ENCODE measurements at places on chromosomes 5 and 9.

DNA sequence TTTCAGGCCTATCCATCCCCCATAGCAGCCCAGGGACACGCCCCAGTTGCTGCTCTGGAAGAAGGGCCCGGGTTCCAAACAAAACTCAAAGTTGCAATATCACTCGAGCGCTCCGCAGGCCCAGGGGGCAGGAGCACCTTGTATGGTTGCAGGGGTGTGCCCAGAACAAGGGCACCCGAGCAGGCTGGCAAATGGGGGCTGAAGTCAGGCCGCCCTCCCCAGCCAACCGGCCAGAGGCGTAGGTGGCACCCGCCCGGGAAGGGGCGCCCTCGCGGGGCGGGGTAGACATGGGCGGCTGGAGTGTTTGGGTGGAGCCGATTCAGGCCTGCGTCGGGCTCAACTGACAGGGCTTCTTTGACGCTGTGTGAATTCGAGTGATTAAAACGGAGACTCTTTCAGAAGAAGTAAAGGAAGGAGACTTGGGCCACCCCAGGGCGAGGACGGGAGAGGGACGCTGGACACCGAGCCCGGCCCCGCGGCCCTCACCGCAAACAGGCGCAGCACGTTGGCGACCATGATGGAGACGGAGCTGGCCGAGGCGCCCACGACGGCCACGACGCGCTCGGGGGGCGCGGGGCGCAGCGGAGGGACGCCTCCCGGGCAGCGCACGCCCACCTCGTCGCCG lies 1.1 kb downstream of the GRM6 start:
- no peak for DNase-seq

DNA sequence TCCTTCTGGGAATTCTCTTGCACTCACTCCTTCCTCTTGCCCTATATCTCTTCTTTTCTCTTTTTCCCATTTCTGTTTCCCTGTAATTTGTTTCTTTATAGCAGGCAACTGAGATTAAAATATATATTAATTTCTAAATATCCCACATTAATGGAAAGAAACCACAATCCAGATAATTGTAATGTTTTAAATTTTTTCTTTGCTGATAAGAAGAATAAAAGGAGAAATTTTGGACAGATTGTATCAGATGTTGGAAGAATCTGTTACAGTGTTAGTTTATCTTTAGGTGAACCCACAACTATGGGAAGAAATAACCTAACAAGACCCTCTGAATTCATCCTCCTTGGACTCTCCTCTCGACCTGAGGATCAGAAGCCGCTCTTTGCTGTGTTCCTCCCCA lies at the start of gene OR1L1:
OR1L1 (plus strand) TSS at position 301 of the 400 bp plus-strand sequence; CDS start at position 301, 0 bp downstream.
- no peak for DNase-seq

DNA sequence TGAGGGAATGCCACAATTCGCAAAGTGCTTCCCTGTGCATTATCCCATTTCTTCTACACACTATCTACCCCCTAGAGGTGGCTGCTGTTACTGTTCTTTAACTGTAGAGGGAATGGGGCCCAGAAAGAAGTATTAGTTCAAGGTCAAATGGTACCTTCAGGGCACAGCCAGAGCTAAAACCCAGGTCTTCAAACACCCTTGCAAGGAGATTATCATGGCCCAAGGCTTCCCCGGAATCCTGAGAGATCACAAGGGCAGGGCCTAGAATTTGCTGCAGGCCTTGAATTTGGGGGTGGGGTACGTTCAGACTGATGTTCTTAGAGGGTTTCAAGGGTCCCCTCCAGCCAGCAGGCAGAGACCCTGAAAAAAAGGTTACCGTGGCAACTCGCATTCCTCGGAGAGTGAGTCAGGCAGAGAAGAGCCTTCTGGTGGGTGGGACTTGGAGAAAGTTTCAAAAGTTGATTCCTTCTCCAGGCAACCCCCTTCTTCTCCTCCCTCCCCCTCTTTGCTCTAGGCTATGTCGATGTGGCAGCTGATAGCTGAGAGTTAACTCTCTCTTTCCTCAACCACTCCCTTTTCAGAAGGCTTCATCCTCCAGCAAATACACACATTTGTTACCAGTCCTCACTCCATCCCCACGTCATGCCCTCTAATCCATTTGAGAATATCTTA lies 1.9 kb downstream of the SPARC start:
- DNase-seq, result no peak

GRCh38 chr5:52392321-52392720 lies 395.4 kb upstream of the ITGA1 start:
- no peak for DNase-seq

- DNase-seq, result no peak
These were observed 21.0 kb downstream of the ESM1 start for GRCh38 chr5:54964405-54964804.

- no peak for DNase-seq
These were observed 67.2 kb downstream of the KIF4B start for GRCh38 chr5:155080721-155081120.

DNA sequence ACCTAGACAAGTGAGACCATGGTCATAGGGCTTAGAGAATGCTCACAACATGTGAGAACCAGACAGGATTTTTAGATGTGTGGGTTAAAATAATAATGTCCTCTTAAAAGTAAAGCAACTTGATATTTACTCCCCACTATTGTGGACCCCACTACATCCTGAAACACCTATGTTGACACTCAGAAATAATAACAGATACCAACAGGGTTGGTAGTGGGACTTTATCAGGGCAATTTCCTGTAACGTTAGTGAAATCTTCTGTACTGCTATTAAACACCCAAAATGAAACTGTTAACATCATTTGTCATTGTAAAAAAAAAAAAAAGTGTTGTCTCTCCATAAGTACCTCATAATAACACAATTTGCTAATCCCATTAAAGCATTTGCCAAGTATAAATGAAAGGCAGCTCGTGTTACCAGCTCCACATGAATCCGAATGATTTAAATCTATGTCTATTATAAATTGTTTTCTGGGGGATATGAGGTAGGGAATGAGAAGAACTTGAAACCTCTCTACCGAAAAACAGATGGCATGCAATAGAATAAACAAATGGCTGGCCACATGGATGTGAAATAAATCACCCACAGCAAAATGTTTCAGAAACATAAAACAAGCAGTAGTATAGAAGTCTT lies 285.9 kb downstream of the ARHGEF28 start:
- DNase-seq, result peak; percentile 30
